ENCODE measurements at places on chromosomes 6 and 20.
A peak's percentile ranks its signal among the peaks of the same experiment; 100 is the strongest.

- no peak for DNase-seq
Observed at GRCh38 chr6:162951164-162951743, 223.5 kb downstream of the PACRG start.

- DNase-seq, result no peak
Observed at GRCh38 chr6:49790341-49790740, 3.3 kb upstream of the PGK2 start.

- no peak for DNase-seq
Observed at GRCh38 chr6:116812051-116812650, 16.7 kb downstream of the GPRC6A start.

DNA sequence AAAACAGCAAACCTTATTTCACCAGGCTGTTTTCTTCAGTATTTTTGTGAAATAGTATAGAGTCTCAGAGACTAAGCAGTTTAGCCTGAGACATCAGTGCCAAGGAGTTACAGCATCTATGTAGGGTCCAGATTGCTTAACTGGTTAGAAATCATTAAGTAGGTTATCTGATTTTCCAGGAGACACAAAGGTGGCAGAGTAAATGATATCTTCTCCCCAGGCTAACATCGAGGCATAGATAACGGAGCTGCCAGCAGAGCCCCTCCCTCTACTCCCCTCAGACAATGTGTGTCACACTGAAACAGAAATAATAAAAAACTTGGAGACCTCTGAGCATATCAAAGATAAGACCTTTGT is 473.0 kb upstream of the CITED2 start:
- no peak for DNase-seq

GRCh38 chr20:3105256-3106137 is 21.0 kb upstream of the AVP start:
- no peak for DNase-seq

GRCh38 chr6:110356778-110357177 is 1.4 kb downstream of the METTL24 start:
- no peak for DNase-seq

DNA sequence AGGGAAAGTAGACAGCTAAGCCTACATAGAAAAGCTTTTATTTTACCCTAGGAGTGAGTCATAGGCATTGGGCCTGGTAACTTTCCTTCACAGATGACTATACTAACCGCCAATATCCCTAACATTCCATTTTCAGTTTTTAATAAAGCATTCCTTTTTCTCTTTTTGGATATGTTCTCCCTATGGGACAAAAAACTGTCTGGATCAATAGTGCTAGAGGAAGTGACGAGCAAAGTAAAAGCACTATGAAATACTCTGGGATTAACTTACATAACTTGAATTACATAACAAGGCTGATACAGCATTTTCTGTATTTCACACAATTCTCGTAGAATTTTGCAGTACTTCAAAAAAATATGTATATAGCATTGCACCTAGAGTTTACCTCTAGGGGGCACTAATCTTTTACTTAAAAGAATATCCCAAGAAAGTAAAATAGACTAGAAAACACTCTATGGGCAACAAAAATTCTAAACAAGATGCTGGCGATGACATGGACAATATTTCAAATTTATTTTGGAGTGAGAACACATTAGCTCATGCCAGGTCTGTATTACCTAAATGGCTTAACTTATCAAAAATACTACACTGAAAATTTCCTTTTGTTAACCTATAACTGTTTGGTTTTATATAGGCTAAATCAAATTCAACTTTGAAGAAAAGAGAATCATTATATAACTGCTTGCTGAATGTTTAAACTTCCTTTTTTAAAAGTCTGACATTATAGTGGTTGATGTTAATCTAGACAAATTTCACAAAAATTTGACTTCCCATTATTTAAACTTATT is 66.3 kb upstream of the DST start:
- DNase-seq, result peak; percentile 29

GRCh38 chr20:44750081-44750805 is 4.6 kb downstream of the KCNK15 start:
- no peak for DNase-seq

GRCh38 chr6:137223370-137224131 is 4.4 kb upstream of the IFNGR1 start:
- DNase-seq, result no peak

All from NCI-H2081 (cell line).